ENCODE measurements at places on chromosomes 16 and 17.

DNA sequence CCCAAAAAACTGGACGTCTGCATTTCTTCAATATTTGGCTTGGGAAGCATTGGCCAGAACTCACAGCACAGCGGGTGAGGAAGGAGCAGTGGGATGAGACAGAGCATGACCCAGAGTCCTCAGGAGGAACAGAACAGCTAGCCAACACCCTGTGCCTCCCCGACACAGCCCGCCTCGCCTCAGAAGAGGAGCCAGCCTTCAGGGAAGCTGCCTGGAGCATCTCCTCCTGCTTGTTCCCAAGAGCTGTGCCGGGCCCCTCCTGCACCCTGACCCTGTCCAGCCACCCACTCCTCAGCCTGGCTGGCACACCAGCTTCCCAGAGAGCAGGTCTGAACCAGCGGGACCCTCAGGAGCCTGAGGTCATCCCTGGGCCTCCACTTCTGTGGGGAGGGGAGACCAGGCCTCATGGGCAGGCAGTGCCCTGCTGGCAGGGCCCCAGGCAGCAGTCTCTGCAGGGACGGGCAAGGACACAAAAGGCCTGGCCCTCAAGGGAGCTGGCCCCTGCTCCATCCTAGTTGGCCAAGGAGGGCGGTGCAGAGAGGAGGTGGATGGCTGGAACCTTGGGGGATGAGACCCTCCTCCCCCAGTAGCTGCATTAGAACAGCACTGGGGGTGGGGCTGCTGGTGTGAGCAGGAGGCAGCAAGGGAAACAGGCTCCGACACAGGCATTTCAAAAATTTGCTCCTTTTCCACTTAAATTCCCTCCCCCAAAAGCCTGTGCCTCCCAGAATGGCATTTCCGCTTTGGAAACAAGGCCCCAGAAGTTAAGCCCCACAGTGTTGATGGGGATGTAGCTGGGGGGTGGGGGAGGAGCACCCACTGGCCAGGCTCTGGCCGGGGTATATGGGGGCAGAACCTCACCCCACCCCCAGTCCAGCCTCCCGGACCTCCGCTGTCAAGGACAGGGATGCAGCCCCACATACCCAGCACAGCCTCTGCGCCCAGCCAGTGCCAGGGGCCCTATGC is 1.8 kb upstream of the BCAR1 start:
- no peak for DNase-seq

DNA sequence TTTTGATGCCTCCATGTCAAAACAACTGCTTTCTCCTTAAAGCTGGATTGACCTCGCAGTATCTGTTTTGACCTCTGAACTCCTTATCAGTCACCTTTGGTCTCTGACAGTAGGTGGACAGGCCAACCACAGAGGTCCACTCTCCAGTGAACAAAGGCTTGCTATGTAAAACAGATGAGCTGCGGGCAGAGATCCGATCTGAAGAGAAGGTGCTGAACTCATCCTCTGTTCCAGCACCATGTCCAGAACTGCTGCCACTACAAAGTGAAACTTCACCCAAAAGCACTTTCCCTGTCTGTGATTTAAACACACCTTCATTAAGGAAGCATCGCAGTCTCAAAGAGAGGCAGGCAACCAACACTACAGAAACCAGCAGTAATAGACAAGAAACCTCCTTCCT is 117.3 kb upstream of the CORO6 start:
- DNase-seq, result no peak

DNA sequence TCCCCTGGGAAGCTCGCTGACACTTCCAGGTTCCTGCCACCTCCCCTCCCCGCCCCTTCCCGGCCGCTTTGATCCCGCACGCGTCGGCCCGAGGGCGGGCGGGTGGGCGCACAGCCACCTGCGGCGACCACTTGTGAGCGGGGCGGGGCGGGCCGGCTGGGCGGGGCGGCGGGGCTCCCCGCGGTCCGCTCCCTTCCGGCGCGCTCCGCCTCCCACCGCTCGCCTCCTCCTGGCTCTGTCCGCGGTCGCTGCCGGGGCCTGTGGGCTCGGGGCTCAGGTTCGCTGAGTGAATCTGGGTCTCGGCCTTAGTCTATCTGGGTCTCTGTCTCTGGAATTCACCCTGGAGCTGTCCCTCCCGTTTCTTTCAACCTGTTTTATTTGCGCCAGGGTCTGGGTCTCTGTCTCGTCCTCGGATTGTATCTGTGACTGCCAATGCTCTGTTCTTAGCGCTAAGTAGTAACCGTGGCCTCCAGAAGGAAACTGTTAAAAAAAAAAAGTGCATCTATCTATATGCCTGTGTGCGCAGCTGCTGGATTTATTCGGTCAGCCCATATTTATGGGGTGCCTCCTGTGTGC is 2.7 kb upstream of the HES7 start:
- DNase-seq, result peak; percentile 59

GRCh38 chr17:71202449-71202848 is 918.4 kb upstream of the SOX9 start:
- no peak for DNase-seq

DNA sequence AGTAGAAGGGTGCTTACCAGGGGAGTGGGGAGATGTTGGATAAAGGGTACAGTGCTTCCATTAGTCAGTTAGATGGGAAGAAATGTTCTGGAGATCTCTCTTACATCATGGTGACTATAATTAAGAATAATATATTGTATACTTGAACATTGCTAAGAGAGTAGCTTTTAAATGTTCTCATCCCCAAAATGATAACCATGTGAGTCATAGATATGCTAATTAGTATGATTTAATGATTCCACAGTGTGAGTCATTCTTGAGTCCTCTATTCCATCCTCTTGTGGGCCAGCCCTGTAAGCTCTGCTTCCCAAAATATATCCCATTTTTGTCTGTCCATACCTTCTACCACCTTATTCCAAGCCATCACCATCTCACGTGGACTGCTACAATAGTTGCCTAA is 80.6 kb upstream of the CDH11 start:
- no peak for DNase-seq

Measured in dorsolateral prefrontal cortex (tissue), 122 donors.